ENCODE measurements at places on chromosomes 2 and 18.

GRCh38 chr2:100407073-100407472 is 10.4 kb downstream of the CHST10 start:
- DNase-seq = no peak

DNA sequence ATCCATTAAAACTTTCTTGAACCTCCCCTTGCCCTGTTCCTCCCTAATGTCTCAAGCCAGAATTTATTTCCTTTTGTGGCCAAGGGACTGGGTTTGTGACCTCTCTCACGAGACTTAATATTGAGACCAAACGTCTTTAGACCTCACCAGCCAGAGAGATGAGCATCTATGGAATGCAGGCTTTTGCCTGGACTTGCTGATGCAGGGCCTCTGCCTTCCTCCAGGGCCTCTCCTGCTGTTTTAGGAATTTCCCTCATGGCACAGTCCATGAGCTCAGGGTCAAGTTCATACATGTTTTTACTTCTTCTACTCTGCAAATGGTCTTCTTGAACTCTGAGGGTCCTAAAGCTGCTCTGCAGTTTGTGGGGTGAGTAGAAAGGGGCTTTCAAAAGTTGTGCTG is 22.3 kb downstream of the IL1B start:
- DNase-seq = no peak

DNA sequence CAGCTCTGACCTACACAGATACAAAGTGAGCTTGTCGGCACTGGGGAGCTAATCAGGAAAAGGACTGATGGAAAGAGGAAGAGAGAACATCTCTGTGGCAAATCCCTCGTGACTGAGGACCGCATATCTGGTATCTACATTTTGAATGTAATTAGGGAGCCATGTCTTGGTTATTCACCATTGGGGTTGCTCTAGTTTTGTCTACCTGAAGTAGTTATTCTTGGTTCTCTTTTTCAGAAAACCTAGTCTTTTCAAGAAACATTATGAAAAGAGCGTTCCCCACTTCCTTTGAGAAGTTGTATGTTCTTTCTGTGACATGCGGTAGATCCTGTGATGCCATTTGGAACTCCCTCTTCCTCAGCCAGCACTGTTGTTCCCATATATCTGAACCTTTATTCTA is 104.4 kb downstream of the DOCK10 start:
- no peak for DNase-seq

DNA sequence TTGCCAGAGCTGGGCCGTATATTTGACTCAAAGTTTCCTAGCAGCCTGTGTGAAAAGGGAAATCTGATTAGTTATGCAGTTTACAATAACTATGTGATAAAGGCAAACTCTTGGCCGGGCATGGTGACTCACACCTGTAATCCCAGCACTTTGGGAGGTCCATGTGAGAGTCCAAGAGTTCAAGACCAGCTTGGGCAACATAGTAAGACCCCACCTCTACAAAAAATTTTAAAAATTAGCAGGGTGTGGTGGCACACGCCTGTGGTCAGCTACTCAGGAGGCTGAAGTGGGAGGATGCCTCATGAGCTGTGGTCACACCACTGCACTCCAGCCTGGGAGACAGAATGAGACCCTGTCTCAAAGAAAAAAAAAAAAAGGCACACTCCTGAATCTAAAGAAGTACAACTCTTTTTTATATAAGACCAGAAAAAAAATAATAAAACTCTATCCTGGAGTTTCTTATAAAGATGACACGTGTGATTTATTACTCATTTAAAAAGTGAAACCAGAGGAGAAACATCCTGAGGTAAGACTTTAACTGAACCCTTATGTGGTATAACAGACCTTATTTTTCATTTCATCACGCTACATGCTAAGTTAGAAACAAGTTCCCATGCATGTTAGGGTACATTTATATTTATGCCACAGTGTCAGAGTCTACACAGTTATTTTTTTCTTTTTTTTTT is 32.6 kb upstream of the KCMF1 start:
- DNase-seq = peak; percentile 29

DNA sequence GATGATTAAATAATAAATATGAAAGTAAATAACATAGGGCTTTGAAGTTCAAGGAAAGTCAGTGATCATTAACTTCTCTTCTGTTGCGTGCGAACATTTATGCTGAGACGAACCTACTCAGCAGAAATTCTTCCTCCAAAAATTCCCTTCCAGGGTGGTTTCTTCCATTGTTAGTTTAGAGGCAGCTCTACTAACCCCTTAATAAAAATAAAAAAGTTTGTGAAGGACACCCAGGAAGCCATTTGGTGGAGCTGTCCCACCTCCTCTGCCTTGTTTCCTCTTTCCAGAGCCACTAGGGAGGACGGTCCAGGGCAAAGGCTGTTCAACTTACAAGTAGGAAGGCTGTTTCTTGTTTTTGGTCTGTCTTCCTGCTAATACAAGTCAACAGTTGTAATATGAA is 2.1 kb upstream of the SMAD2 start:
- no peak for DNase-seq

- no peak for DNase-seq
Measured at GRCh38 chr2:120036145-120036544, 23.3 kb downstream of the EPB41L5 start.

DNA sequence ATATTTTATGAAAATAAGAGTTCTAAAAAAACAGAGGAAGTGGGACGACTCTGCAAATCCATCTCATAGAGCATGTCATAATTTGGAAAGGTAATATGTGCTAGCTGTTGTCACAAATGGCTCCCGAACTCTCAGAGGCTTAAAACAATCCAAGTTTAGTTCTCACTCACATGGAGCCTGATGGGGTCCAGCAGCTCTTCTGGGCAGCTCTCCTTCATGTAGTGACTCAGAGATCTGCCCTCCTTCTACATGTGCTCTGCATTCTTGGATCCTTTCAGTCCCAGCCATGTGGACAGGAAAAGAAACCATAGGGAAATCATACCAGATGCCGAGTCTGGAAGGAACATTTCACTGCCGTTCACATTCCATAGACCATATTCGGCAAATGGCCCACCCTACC is 180.1 kb upstream of the APCDD1 start:
- no peak for DNase-seq

- no peak for DNase-seq
Measured at GRCh38 chr18:59022167-59022945, 117.3 kb upstream of the SEC11C start.

DNA sequence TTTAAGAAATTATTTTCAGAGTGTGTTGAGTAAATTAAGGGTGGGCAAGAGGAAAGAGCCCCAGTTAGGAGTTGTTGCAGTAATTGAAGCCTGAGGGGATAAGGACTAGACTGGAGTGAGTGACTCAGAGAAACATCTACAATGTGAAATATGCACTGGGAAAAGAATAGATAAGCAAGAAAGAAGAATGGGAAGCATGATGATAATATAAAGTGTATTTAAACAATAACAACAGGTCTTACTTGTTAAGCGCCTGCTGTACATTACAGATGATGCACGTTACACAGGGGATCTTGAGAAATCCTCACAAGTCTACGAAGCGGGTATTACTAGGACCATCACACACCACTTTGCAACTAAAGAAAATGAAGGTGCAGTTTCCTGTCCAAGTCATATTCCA is 73.6 kb upstream of the STK17B start:
- DNase-seq = no peak

All from activated CD4-positive, alpha-beta T cell treated with anti-CD3 and anti-CD28 coated beads, Interleukin-2, amount 50 U/mL, for 1 hour (primary cell).